ENCODE measurements at places on chromosomes 12 and 14.

DNA sequence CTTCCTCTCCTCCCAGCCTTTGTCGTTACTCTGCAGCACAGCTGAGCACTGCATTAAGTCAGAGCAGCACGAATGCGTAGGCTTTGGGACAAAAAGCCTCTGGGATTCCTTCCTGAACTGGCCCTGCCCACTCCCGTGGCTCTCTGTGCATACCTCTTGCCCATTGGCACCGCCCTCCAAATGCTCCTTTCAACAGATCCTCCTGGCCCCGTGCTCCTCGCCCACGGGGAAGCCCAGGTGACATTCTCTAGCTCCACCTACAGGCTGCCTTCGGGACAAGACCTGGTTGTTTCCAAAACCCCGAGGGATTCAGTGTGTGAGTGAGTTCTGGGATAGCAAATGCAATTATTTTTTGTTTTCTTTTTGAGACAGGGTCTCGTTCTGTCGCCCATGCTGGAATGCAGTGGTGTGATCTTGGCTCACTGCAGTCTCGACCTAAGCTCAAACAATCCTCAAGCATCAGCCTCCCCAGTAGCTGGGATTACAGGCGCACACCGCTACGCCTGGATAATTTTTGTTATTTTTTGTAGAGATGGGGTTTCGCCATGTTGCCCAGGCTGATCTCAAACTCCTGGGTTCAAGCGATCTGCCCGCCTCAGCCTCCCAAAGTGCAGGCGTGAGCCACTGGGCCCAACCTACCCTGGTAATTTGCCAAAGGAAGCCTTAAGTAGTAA is 17.9 kb upstream of the TDRD9 start:
- DNase-seq, result peak; percentile 77

GRCh38 chr12:11829764-11830194 is 180.3 kb downstream of the ETV6 start:
- DNase-seq, result no peak

DNA sequence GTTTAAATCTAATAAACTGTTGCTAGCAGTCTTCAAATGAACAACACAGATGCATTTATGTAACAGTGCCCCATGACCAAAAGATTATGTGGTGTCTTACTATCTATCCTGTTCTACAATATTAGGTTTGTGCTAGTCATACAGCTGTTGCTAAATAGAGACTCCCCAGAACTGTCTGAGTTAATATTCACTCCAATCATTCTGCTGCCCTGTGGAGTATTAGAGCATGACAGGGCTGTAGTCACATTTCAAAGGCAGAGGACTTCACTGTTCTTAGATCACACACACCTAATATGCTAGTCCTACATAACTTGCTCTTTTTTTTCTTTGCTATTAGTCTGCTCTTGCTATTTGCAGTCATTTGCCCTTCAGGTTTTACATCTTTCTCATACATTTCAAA is 157.6 kb upstream of the MDGA2 start:
- no peak for DNase-seq

DNA sequence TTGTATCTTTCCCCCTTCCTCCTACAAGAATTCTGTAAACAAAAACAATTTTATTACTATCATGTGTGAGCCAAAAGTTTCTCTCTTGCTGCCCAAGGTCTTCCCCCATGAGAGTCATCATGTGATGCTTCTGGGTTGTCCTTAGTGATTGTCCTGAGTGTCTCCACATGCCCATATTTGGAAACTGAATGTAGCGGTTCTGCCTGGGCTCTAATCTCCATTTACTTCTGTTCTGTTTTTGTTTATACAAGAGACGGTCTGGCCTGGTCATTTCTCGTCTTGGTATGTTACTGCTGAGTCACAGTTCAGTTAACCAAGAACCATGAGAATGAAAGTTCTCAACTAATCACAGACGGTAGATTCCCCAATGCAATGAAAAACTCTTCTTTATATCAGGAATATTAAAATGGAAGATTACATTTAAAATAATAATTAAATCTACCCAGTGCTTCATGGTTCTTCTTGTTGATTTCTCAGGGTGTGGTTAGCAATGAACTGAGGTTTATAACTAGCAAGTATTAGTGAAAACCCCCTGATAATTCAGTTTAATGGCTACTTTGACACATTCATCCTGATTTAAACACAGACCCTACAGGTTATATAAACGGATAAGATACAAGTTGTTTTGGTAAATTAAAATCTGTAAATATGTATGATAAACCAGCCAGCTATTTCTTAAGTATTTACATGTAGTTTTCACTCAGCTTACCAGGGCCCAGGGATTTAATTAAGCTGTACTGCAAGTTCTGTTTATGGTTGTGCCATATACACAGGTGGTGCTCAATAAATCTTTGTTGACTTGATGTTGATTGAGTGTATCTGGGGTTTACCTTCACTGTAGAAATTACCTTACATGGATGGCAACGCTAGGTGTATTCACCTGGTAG is 81.1 kb downstream of the PELI2 start:
- DNase-seq, result peak; percentile 95

DNA sequence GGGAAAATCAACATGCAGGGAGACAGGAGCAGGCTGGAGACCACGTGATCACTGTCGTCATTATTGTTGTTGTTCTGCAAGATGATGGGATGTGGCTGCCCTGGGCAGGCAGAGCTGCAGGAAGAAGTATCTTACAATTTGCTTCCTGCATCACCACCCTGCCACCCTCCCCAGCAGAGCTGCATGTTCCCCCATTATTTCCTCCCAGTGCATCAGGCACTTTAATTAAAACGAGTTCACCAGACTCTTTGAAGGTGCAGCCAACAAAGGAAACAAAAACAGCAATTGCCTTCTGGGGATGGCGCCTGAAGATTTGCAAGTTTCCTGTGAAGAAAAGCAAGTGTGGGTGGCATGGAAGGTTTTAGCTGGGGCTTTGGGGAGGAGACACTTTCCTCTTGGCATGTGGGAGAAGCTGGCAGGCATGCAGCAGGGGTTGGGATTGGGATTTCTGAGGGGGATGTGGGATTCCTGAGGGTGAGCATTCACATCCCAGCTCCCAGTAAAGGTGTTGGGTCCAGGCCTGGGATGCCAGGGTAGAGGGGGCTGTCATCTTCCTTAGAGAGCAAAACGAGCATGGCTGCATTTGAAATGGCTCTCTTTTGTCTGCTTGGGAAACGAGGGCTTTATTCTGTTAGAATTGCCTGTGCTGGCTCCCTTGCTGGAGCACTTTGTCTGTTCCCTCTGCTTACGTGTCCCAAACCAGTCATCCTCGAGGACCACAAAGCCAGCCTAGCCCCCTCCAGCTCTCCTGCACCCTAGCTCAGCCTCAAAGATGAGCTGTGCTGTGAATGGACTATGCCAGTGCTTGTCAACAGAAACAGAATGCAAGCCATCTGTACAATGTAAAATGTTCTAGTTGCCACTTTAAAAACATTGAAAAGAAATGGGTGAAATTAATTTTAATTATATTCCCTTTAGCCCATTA is 11.5 kb upstream of the C14orf132 start:
- DNase-seq, result no peak

DNA sequence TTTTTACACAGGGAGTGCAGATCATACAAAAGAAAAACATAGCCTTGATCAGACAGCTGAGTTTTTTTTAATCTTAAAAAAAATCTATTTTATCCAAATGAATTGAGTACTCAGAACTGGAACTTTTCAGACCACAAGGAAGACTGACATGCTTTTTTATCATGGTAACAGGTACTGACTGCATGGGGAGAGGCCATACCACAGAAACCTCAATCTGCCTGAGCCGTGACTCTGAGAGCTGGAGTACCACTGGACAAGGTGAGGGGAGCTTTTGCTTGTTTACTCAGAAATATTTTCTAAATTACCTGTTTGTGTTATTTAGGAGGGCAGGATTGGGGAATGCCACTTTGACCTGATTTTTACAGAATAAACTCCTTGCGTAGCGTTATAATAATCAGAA is 143.9 kb downstream of the ALX1 start:
- DNase-seq, result no peak

GRCh38 chr12:111401167-111401605 is 4.5 kb upstream of the SH2B3 start:
- no peak for DNase-seq

- peak; percentile 45 for DNase-seq
Observed at GRCh38 chr14:56300495-56300894, 182.3 kb downstream of the PELI2 start.

DNA sequence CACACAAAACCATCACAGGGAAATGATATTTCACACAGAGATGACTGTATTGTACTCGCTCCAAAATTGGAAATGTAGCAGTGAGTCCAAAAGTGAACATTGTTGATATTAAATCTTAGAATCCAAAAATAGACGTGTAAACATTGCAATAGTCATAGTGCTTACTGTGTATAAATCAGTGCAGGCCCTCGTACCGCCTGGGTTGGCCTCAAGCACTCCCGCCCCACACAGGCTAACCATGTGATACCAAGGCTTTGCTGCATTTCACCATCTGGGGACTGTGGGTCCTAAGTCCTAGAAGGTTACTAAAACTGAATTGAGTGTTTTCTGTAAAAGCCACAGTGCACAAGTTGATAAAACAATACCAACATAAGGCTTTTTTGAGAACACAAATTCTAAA is 107.3 kb downstream of the PPP2R5E start:
- no peak for DNase-seq

All from EL (cell line).